Hematopoietic multipotent progenitor cell (in vitro differentiated cells): ENCODE measurements at places on chromosomes 1 and 21.

- DNase-seq: no peak
These were observed 29.8 kb upstream of the ZBTB21 start for GRCh38 chr21:42039911-42040351.

- no peak for DNase-seq
These were observed 276.7 kb downstream of the PTPRC start for GRCh38 chr1:198915327-198916231.

GRCh38 chr1:199580300-199580699, 447.2 kb upstream of the NR5A2 start:
- DNase-seq: no peak

GRCh38 chr1:175604039-175604941, 139.1 kb downstream of the TNR start:
- no peak for DNase-seq

DNA sequence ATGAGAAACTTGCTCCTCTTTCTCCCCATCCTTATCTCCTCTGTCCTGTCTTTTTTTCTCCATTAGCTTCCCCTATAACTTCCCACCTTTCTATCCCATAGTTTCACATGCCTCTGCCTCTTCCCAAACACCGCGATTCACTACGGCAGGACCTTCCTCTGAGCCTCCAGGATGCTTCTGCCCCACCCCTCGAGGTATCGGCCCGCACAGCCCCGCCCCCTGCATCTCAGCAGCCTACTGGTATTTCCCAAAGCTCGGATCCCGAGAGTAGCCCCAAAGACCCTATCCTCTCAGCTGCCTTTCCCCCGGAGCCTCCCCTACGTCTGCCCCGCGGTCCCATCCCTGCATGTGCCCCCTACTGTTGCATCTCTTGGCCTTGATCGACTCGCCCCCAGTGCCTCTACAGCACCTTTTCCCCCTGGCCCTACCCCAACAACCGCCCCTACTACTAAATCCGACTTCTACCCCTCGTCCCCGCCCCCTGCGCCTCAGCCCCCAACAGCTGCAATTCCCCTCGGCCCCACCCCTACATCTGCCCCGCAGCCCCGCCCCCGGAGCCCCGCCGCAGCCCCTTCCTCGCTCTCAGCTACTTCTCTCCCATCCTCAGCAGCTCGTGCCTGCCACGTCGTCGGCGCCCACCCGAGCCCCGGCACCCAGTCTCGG, 512 bp downstream of the PIAS3 start:
- DNase-seq: peak; percentile 83
